CD4-positive, alpha-beta T cell treated with Interleukin-4 for 1 hour (primary cell): ENCODE measurements at places on chromosomes 16 and 17.

GRCh38 chr17:39213852-39214251, 11.9 kb downstream of the STAC2 start:
- no peak for DNase-seq

DNA sequence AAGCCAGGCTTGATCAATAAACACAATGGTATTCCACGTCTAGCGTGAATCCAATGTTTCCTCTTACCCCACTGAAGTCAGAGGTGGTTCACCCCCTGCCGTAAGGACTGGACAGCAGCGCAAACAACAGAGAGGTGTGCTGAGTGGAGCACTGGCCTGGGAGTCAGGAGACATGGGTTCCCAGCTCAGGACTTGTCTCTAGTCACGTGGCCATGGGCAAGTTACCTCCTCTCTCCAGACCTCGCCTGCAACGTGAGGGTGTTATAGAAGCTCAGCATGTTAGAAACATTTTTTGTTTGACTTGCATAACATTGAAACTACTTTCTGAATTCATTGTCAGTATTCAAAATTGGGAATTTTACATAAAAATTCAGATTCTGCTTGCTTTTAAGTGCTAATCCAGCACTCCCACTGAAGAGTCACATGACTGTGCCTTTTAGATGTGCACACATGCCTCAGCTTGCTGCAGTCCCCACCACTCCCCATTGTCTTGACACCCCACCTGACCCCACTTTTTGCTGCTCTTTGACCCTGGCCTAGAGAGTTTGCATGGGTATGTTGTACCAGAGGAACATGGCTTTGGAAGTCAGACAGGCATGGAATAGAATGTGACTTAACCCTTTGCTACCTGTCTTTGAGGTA, 8.8 kb upstream of the CPNE2 start:
- DNase-seq: no peak

DNA sequence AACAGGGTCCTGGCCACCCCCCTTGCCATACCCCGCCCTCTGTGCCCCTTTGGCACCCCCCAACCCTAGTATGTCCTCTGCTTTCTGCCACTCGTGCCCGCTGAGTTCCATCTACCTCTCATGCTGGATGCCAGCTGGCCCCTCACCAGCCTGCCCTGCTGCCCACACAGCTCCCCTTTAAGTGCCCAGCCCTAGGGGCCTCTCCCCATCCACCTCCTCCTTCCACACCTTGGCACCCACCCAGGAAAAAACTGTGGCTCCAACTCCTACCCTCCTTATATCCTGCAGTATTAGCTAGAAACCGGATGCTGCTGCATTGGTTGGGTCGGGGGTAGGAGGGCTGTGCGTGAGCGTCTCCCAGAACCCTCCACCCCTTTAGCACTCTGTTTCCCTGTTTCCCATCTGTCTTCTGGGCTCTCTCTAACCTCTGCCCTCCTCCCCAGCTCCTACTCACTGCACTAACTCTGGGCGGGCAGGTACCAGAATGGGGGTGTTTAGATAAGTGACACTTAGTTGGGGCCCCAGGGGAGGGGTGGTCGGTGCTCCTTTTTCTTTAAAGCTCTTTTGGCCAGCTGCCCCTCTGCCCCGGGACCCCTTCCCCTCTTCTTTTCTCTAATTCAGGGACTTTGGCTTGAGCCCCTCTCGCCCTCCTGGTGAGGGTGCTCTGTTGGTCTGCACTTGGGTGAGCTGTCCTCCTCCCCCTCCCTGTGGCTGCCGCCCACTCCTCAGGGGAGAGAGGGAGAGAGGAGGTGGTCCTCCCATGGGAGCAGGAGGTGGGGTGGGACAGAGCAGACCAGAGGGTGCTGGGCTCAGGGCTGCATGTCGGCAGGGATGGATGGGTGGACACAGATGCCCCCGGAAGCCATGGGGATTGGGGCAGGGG, 9.9 kb downstream of the NR1D1 start:
- no peak for DNase-seq

DNA sequence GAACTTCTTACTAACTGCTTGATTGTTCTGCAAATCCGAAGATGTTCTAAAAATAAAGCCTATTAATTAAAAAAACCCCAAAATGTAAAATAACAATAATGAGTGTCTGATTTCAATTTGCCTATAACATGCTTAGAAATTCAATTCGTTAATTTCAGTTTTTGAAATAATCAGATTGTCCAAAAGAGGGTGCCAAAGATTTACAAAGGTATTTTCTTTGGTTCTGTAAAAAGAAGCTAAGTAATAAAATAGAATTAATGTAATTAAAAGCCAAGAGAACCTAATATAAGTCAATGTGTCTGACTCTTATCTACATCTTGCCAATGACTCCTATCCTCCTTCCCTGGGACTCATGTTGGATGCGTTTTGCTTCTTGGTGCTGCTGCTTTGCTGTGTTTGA, 75.0 kb upstream of the CPHXL start:
- no peak for DNase-seq

DNA sequence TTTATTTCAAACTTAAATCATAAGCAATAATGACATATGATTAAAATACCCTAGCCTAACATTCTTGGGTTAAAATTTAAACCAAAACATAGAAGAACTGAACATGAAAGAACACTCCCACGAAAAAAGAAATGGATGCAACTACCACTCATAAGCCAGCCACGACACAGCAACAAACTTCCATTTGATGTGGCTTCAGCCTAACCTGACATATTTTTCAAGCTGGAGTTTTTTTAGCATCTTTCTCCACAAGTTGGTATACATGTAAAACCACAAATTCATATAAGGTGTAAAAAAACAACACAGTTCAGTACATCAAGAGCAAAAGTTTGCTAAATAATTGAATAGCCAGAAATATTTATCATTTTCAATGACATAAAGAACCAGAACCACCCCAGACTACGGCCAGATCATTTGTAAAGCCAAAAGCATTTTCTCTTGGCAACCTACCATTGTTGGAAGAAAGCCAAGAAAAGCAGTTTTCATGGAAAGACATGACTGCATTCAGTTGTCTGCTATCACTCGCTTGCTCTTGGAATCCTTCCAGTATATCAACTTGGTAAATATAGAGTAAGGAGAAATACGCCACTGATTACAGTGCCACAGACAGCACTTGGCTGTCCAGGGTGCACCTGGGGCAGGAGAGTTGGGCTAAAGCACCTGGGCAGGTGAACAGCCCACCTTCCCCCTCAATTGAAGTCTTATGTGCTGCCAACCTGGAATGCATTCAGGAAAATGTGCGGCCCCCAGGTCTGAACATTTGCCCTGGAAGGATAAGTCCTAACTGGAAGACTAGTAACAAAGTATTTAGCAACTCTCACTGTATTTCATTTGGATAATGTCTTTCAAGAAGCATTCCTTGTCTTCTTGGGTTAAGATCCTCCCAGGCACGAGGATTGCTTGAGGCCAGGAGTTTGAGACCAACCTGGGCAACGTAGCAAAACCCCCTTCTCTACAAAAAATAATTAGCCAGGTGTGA, 60.5 kb downstream of the CREBBP start:
- DNase-seq: no peak

DNA sequence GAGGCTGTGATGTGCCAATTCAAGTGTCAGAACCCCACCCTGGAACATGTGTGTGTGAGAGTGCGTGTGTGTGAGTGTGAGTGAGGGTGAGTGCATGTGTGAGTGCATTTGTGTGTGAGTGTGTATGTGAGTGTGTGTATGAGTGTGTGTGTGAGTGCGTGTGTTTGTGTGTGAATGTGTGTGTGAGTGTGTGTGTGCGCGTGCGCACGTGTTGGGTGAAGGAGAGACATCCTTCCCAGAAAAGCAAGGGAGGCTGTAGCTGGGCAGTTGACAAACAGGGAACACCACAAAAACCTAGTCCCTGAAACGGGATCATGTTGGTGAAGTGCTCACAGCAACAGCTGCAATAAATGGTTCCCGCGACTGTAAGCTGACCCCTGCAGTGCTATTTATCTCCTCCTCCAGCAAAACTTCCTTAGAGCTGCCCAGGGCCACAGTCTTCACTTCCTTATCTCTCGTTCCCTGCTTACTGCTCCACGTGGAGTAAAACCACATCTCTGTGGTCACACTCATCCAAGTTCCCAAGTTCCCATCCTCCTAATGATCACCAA, 40.1 kb upstream of the RPL38 start:
- DNase-seq: no peak

- DNase-seq: no peak
Observed at GRCh38 chr17:17874478-17874877, 37.7 kb upstream of the SREBF1 start.

- no peak for DNase-seq
Observed at GRCh38 chr16:17412791-17413190, 58.0 kb downstream of the XYLT1 start.
